ENCODE measurements at places on chromosomes 16 and 17.

DNA sequence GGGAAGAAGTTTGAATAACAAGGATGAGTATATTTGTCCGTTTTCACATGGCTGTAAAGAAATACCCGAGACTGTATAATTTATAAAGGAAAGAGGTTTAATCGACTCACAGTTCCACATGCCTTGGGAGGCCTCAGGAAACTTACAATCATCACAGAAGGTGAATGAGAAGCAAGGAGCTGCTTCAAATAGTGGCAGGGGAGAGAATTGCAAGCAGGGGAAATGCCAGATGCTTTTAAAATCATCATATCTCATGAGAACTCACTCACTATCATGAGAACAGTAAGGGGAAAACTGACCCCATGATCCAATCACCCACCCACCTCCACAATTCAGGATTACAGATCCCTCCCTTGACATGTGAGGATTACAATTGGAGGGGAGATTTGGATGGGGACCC is 212.8 kb upstream of the CDH8 start:
- DNase-seq: no peak

- no peak for DNase-seq
Measured at GRCh38 chr17:33751702-33752065, 458.6 kb upstream of the ASIC2 start.

GRCh38 chr16:57062329-57062728 is 30.1 kb upstream of the CPNE2 start:
- DNase-seq: no peak

- DNase-seq: no peak
Measured at GRCh38 chr17:11459861-11460331, 138.4 kb upstream of the DNAH9 start.

DNA sequence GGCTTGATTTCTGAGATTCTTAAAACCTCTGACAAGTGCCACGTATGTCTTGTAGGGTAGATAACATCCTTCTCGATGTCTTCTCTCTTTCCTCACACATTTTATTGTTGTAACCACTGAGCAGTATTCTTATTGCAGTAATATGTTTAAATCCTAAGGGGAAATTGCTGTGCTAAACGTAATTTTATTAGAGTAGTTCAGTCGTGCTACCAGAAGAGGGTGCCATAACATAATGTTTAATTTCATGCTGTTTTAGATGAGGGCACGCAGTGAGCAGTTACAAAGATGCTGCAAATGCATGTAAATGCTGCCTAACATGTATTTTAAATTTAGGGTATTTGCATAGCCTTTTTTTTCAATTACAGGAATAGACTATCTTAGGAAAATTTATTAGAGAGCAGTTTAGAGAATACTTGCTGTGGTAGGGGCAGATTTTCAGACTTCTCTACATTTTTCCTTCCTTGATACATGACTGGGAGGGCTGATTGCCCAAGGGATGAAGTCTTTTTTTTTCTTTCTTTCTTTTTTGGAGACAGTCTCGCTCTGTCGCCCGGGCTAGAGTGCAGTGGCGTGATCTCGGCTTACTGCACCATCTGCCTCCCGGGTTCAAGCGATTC is 51.7 kb downstream of the GAN start:
- peak; percentile 4 for DNase-seq

GRCh38 chr16:3444032-3444388 is 530 bp downstream of the NAA60 start:
- DNase-seq: peak; percentile 58

DNA sequence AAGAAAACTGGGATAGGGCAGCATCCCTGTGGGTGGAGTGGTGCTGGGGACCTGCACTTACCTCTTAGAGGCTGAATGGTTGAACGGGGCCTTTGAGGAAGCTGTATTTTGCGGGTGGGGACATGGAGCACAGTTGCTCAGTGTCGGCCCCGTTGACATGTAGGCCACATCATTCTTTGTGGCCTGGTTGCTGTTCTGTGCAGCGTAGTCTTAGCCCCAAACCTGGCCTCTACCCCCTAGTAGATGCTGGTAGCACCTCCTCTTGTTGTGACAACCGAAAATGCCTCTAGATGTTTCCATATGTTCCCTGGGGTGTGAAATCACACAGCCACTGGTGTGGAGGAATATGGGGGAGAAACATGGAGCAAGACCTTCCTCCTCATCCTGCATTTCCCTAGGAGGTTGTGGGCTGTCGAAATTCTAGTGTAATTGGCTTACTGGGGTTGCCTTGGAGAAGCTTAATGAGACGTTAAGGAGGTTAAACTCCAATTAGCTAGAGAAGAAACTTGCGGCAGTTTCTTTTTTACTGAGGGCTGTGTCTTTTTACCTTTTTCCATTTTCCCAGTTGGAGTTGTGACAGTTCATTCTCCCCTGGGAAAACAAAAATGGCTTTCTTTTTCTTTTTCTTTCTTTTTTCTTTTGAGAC is 9.4 kb downstream of the ABCC1 start:
- no peak for DNase-seq

DNA sequence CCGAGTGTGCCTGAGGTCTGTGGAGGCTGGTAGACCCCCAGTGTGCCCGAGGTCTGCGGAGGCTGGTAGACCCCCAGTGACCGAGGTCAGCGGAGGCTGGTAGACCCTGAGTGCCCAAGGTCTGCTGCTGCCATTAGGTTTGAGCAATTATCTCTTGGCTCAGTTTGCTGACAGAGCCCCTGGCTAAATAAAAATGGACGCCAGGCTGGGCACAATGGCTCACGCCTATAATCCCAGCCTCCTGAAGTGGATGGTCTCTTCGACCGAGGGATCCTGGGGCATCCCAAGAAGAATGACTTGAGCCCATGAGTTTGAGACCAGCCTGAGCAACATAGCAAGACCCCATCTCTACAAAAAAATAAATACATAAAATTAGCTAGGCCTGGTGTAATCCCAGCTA is 98.7 kb upstream of the ZNF469 start:
- DNase-seq: no peak

GRCh38 chr17:14739656-14740431 is 439.0 kb downstream of the HS3ST3B1 start:
- DNase-seq: no peak

GRCh38 chr17:74758848-74759168 is 10.4 kb downstream of the NHERF1 start:
- DNase-seq: no peak

GRCh38 chr16:4323071-4323844 is 7.4 kb downstream of the GLIS2 start:
- no peak for DNase-seq

DNA sequence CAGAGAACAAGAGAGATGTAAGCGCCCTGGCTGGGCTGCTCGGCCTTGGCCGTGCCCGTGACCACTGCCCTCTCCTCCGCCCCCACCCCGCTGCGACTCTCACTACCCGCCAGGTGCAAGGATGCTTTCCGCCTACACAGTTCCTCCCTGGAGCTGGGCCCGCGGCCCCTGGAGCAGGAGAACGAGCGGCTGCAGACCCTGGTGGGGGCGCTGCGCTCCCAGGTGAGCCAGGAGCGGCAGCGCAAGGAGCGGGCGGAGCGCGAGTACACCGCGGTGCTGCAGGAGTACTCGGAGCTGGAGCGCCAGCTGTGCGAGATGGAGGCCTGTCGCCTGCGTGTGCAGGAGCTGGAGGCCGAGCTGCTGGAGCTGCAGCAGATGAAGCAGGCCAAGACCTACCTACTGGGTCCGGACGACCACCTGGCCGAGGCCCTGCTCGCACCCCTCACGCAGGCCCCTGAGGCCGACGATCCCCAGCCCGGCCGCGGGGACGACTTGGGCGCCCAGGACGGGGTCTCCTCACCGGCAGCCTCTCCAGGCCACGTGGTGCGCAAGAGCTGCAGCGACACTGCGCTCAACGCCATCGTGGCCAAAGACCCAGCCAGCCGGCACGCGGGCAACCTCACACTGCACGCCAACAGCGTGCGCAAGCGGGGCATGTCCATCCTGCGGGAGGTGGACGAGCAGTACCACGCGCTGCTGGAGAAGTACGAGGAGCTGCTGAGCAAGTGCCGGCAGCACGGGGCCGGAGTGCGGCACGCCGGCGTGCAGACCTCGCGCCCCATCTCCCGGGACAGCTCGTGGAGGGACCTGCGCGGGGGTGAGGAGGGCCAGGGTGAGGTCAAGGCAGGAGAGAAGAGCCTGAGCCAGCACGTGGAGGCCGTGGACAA is 9.2 kb upstream of the MRPL58 start:
- DNase-seq: no peak

GRCh38 chr16:56667581-56668571 is at the start of gene MT1G:
TSS of gene MT1G (minus strand) at chr16:56668065. CDS start at chr16:56667993, 72 bp downstream.
- no peak for DNase-seq

GRCh38 chr17:76445697-76446448 is 7.1 kb downstream of the UBE2O start:
- DNase-seq: no peak

DNA sequence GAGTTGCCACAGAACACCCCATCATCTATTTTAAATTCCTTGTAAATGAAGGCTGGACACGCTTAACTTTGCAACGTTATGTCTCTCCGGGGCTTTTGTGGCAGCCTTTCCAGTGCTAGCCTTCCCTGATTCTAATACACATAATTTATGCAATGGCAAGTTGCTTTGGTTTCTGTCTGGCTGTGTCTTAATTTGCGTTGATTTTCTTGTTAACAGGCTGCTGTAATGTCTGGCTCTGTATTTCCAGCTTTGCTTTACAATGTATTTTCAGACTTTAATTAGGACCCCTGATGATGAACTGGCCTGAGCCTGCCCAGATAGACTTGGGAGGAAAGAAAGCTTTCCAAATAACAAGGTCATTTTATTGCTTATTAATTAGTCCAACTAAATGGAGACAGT is 30.3 kb downstream of the ARSG start:
- no peak for DNase-seq

DNA sequence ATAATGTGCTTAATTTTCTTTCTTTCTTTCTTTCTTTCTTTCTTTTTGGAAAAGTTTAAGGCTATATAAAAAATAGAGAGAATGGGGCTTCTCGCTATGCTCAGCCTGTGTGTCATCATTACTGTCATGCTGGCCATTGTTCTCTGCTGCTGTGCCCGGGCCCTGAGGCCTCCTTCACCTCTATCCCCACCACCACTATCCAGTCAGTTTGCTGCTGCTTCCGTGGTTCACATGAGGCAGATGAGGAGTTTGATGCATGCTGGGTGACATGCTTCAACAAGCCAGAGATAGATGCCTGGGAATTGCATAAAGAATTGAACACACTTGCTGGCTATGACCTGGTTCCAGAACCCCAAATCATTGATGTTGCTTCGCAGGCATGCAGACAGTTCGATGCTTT is 36.3 kb downstream of the PITPNC1 start:
- no peak for DNase-seq

Data from T-cell (primary cell).